ENCODE measurements at places on chromosomes 5 and 9. TPM values are rescaled to one million over a fixed set of nuclear protein-coding genes. Genes with fewer than 3 reads are reported as not detected.

DNA sequence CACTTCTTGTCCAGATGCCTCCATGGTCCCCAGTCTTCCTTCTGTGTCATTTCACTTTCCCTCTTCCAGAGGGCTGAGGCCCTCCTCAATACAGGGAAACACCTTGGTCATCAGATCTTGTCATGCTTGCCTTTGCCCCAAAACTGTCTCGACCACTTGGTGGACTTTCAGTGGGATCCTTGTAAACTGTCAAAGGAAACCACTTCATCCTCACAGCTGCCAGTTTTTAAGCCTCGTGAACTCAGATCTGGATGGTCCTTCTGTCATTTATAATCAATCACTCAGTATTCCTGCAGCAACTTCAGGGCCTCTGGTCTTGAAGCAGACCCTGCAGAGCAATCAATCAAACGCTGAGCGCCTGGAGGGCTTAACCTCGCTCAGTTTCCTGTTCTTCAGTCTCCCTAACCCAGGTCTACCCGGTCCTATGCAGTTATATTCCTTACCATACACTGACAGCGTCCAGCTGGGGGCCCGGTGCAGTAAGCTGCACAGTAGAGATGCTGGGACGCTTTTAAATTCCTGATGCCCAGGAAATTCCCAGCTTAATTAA lies 74.6 kb downstream of the GOLPH3 start:
- DNase-seq: no peak

- no peak for DNase-seq
Observed at GRCh38 chr5:179901915-179902762, 5.6 kb downstream of the TBC1D9B start.

GRCh38 chr5:172849606-172850453 lies 15.8 kb downstream of the ERGIC1 start:
- peak; percentile 87 for DNase-seq

DNA sequence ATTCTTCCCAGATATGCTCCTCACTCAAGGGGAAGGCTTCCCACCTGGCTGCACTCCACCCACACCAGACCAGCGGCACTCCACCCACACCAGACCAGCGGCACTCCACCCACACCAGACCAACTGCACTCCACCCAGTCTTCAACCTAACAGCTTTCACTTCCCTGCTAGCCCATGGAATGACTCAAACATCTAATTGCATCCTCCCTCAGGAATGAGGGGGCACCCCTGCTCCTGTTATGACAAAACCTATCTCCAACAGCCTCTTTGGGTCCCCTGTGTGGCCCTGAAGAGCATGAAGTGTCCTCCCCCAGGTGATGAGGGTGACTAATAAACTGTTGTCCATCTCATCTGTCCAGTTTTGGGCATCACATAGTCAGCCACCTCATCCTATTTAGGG lies 556.6 kb upstream of the TUSC1 start:
- no peak for DNase-seq

DNA sequence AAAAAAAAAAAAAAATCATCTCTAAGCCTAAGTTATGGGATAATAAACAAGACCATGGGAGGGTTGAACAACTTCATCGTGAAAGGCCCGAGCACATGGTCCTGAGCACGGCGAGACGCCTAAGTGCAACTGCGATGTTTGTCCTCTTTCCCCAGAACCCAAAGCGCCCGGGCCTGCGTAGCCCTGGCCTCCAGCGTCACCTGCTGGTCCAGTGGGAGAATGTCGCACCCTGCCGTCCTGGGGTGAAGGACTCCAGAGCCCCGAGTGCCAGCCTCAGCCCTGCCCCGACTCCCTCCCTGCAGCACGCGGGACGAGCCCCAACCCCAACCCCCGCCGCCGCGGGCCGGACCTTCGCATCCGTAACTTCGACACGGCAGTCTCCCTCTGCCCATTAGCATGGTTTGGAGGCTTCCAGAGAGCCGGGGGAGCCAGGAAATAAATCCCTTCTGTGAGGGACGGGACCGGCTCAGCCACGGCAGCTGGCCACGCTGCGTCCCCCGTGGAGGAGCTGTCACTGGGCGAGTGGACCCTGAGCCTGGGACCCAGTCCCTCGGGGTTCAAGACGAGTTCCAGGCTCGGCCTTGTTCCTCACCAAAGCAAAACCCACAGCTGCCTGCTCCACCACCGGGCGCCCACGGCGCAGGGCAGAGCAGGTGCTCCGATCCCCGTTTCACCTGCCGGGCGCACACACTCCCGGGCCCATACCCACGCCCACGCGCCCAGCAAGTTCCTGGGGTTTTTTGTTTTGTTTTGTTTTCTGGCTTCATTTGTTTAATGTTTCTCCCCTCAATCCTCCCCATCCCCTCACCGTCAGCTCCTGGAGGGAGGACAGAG lies 132.5 kb upstream of the HAND1 start:
- DNase-seq: peak; percentile 31

DNA sequence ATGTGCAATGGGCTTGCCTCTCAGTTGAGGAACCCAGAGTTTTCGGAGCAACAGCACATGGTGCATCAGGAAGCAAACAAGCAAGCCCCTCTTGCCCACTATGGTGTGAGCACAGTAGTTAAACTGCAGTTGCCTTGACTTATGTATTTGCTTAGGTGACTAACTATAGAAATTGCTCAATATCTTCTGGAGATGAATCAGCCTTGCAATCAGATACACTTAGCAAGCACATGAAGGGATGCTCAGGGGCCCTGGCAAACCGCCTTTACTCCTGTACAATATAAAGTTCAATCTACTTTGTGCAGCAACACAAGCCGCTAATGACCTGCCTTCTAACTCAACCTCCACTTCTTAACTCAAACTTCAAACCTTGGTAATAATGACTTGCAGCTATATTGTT lies 581.7 kb upstream of the RIOK2 start:
- peak; percentile 29 for DNase-seq

- no peak for DNase-seq
Observed at GRCh38 chr5:99089822-99090549, 161.2 kb upstream of the CHD1 start.

DNA sequence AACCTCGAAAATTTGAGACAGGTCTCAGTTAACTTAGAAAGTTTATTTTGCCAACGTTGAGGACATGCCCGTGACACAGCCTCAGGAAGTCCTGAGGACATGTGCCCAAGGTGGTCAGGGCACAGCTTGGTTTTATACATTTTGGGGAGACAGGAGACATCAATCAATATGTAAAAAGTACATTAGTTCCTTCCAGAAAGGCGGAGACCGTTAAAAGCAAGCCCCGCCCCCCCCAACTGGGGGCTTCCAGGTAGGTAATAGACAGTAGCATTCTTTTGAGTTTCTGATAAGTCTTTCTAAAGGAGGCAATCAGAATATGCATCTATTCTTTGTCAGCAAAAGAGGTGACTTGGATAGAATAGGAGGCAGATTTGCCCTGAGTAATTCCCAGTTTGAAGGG lies 599 bp upstream of the MOCS2 start:
- DNase-seq: no peak

DNA sequence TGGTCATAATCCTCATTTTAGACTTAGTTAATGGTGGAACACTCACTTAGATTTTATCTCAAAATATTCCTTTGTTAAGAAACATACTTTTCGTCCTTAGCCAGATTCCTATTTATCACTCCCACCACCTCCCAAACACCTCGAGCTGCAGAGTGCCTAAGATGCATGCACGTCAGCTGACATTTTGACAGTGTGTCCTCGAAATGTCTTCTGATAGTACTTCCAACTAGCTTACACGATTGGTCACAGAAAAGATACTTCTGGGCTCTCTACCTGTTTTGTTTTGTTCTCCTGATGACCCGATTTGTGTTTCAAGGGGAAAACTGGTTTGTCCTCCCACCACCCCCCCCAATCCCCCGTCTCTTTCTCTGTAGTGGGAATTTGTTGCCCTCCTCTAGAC lies 230.1 kb downstream of the MAST4 start:
- DNase-seq: no peak

DNA sequence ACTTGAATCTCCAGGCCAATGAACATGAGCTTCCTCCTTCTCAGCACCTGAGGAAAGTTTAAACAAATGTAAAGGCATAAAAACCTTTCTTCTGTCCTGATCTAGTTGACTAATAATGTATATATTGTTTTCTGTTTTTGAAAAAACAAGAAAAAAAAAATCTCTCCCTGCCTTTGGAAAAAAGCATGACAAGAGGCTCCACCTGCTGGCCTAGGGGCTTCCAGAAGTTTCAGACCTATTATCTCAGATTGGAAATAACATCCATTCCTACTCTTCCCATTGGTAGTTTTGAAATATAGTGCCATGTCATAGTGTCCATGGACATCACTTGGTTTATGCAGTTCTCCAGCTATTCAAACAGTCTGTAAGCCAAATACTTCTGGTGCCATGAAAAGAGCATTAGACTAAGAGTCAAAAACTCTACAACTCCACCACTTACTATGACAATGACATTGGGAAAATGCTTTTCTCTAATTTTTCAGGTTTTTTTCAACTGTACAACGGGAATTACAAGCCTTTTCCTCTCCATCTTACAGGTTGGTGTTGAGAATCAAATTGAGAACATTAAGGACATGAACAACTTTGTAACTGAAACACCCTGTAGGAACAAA lies 409.6 kb upstream of the MPDZ start:
- peak; percentile 33 for DNase-seq

DNA sequence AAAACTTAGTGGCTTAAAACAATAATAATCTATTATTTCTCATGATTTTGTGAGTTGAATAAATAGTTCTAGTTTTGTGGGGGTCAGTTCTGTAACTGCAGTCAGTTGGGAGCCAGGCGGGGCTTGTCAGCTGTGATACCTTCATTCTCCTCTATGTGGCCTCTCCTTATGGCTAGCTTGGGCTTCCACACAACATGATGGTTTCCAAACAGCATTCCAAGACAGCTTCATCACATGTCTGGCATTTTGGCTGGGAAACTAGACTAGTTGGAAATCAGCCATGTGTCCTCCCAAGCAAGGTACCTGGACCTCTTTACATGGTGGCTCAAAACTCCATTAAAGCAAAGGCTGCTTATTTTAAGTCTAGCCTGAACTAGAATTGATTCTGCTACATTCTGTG lies 61.4 kb upstream of the RANBP3L start:
- DNase-seq: peak; percentile 70

- DNase-seq: peak; percentile 59
Observed at GRCh38 chr5:32589942-32590869, 4.8 kb downstream of the SUB1 start.

DNA sequence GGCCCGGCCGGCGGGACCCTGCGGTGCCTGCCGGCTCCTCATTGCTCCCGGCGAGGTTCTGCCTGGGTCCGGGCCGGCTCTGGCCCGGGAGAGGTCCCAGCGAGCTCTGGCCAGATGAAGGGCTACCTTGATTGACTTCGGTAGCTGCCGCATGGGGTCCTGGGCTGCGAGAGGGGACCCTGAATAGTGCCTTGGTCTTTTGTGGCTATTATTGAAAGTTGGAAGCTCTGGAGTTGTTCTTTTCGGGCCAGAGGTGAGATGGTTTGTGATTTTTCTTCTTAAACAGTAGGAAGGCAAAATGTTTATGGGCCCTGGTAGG lies 635 bp downstream of the NAA35 start:
- no peak for DNase-seq

GRCh38 chr9:70816891-70817290 lies 304.5 kb downstream of the TRPM3 start:
- no peak for DNase-seq

- no peak for DNase-seq
Observed at GRCh38 chr5:116521173-116521872, 53.3 kb downstream of the SEMA6A start.

- no peak for DNase-seq
Observed at GRCh38 chr5:109215040-109215439, 194.7 kb downstream of the PJA2 start.

SOHLH1 gene
- not detected for total RNA-seq

AP3S1 gene
- total RNA-seq: 67.5 TPM

CYSRT1 gene
- total RNA-seq: 0.87 TPM

C5orf22 gene
- total RNA-seq: 16.5 TPM

SECISBP2 gene
- 23.8 TPM for total RNA-seq

AQP3 gene
- total RNA-seq: 4.4 TPM

All from renal cortical epithelial cell (primary cell).